RKO (cell line): ENCODE measurements at places on chromosomes 7 and 10.

- peak; percentile 65 for DNase-seq
Measured at GRCh38 chr7:23938937-23939552, 229.0 kb downstream of the STK31 start.

GRCh38 chr10:123551259-123551658 is 114.9 kb upstream of the GPR26 start:
- DNase-seq, result no peak

DNA sequence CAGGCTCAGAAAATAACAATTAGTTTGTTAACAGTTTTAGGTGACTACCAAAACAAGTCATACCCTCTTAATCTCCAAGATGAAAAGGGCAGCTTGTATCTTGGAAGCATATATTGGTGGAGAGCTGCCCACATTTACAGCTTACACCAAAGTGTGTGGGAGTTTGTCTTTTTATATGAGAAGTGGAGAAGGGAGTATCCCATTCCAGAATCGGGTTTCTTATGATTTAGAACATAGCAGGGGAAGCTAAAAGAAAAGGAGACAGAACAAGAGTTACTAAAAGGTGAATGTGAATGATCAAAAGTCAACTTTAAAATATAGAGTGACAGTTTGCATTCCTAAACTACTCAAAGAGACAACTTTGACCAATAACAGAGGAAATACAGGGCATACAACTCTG is 338.6 kb upstream of the VWC2 start:
- DNase-seq, result no peak

GRCh38 chr10:129848696-129849451 is 115.2 kb downstream of the EBF3 start:
- no peak for DNase-seq

DNA sequence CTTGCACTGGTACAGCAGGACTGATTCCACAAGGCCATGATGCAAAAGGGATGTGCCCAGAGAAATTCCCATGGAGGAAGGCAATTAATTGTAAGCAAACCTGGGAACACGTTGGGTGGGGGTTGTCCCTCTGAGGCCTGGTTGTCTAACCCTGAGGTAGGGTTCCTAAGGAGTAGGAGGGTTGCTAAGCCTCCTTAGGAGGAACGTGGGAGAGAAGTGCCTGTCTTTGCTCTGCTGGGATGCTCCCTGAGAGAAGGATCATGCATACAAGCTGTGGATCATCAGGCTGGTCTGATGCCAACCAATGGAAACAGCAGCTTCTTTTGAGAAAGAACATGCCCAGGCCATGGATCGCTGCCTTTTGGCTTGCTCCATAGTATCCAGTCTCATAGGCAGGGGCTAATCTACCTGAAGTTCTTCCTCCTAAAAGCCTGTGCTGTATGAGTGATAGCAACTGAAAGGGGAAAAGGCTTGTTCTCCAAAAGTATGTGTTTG is 203.7 kb upstream of the NPVF start:
- no peak for DNase-seq

DNA sequence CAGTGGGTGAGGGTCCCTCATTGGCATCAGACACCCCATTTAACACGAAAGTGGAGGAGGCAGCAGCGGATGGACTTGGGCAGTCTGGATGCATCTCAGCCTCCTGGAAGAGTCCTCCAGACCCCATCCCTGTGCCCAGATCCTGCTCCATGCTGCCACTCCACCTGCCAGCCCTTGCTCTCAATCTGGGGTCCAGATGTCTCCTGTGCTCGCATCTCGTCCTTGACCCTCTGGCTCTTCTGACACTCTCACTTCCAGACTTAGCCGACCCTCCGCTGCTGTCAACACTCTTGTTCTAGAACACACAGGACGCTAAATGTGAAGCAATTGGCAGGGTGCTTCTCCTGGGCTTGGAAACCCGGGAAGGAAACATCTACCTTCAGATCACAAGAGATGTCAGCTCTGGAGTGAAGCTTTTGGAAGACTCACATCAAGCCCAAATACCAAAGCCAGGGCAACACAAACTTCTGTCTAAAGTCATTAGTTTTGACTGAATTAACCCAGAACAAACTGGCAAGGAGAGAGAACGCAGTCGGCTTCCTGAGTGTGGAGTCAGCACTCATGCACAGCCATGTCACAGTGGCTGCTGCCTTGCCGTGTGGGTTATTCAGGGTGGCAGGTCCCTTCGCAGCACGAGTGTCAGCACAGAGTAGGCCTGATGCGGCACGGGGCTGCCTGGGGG is 379.1 kb downstream of the TCERG1L start:
- DNase-seq, result no peak

DNA sequence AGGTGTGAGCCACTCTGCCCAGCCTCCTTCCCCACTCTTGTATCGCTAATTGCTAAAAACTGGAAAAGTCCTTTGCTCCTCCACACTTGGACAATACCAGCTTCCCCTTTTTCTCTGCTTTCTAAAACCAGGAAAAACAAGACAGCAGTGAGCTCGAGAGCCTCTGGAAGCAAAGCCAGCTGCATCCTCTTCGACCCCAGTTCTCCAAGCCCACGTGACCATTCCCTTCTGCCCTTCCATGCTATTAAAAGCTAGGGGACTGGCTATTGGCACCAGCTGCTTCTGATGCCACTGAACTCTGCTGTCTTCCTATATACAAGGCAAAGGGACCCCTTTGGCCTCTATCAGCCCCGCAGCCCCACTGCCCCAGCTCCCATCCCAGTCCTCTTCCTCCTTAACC is 92.2 kb downstream of the SPDYE5 start:
- no peak for DNase-seq

GRCh38 chr7:27249724-27250556 is 7.3 kb downstream of the EVX1 start:
- no peak for DNase-seq

DNA sequence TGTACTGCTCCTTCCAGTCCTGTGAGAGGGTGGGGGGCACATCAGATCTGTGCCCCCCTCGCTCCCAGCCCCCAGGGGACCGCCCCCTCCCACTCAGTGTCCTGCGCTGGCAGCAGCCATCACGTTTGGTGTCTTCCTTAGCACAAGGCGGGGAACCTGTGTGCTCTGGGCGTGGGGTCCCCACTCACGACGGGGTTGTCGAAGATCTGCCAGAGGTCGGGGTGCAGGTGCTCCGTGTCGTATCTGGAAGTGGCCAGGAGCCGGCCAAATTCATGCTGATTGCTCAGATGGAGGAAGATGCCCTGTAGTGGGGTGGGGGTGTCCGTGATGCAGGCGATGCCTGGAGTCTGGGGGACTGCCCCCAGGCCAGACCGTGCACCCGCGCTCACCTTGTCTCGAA is 7.2 kb downstream of the PLOD3 start:
- DNase-seq, result no peak

DNA sequence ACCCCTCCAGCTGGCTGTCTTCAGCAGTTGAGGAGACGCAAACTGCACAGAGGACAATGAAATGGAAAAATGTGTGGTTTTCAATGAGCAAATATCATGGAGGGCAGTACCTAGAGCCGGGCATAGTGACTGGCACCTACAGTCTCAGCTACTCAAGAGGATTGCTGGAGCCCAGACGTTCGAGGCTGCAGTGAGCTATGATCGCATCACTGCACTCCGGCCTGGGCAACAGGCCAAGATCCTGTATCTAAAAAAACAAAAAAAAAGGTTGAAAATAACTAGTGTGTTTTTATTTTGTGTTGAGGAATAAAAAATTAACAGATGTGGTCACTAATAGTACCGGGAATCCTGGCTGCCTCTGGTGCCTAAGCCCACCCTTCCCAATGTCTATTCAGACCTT is 345.5 kb downstream of the GALNT17 start:
- DNase-seq, result no peak

DNA sequence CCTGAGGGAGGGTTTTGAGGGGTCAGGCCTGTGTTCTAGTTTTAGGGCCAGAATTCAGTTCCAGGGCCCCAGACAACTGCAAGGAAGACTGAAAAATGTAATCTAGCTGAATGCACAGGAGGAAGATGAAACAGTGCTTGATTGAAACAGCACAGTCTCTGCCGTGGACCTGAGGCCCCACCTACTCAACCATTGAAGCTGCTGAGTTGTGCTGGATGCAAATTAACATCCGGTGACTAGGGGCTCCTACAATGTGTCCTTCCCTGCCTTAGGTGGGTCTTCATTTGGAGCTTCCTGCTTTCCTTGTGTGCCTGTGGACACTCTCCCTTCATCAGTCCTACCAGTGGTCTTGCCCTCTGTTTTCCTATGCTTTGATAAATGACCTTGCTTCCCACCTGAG is 5.7 kb downstream of the GLRX3 start:
- DNase-seq, result no peak

- DNase-seq, result no peak
Measured at GRCh38 chr7:3446786-3447185, 145.7 kb downstream of the SDK1 start.

DNA sequence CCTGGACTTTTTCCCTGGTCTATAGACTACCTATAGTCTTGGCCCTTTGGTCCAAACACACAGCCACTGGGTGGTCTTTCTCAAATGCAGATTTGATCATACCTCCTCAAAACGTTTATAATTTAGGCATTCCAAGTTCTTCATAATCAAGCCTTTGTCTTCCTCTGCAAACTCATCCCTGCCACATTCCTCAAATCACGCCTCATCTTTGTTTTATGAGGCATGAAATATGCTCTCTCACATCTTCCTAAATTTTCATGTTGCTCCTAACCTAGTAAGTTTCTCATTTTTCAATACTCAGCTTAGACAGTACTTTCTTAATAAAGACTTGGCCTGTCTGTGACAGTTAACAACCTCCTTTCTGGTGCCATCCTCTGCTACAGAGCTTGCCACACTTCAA is 10.9 kb upstream of the HERC4 start:
- no peak for DNase-seq

GRCh38 chr7:11221984-11222383 is 248.3 kb downstream of the PHF14 start:
- DNase-seq, result no peak

- no peak for DNase-seq
Measured at GRCh38 chr10:127702271-127702670, 34.7 kb upstream of the FOXI2 start.

- no peak for DNase-seq
Measured at GRCh38 chr10:129191797-129192196, 275.2 kb upstream of the MGMT start.

- DNase-seq, result no peak
Measured at GRCh38 chr10:72083790-72084459, 4.4 kb downstream of the SPOCK2 start.

- DNase-seq, result peak; percentile 95
Measured at GRCh38 chr7:108246227-108246837, 116.2 kb upstream of the LAMB4 start.

DNA sequence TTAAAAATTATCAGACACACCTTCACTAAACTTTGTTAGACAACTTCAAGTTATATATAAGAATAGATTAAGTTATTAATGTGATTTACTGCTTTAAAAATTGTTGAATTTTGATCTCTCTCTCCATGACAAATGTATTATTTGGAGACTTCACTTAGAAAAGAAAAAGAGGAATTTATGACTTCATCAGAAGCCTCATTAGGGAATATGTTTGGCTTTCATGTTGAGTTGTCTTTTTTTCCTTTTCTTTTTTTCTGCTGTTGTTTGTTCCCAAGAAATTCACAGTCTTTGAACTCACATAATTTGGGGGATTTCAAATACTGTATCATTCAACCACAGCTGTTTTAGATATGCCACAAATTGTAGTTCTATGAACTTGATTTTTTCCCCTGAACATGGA is 149.5 kb downstream of the PPP1R9A start:
- DNase-seq, result no peak

- DNase-seq, result peak; percentile 30
Measured at GRCh38 chr7:96238976-96239766, 82.7 kb downstream of the SLC25A13 start.

GRCh38 chr7:1823376-1824150 is 153.5 kb downstream of the ELFN1 start:
- no peak for DNase-seq

DNA sequence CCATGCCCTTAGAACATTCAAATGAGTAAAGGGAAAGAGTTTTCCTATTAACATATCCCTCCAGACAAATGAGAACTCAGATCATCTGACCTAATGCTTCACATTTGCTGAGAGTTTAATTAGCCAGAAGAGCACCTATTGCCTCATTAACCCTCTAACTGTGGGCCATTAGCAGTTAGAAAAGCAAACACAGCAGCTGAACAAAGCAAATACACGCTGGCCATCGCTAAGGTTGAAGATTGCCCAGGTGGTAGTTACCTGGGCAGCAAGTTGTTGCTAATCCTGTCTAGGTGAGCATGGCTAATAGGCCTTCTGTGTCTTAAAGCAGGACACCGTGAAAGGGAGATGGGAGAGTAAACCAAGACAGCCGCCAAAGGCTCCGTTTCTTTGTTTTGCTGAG is 49.9 kb upstream of the UCN3 start:
- DNase-seq, result no peak

GRCh38 chr10:70985824-70986622 is 97.7 kb upstream of the PCBD1 start:
- no peak for DNase-seq

- DNase-seq, result no peak
Measured at GRCh38 chr10:80519936-80520650, 17.6 kb upstream of the SH2D4B start.

DNA sequence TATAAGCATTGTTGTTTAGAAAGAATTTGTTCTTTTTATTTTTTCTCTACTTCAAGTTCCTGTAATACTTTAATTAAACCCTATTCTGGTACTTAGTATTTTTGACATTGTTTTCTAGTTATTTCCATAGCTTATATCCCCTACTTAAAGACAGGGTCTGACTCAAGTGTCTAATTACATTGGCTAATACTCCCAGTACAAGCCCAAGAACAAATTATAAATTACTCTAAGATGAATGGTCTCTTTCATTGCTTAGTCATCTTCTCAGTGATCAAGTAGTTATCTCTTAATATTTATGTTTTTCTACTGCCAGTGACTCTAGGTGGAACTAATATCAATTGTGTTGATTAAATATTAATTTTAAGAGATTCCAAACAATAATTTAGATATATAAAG is 21.6 kb downstream of the AHR start:
- no peak for DNase-seq

DNA sequence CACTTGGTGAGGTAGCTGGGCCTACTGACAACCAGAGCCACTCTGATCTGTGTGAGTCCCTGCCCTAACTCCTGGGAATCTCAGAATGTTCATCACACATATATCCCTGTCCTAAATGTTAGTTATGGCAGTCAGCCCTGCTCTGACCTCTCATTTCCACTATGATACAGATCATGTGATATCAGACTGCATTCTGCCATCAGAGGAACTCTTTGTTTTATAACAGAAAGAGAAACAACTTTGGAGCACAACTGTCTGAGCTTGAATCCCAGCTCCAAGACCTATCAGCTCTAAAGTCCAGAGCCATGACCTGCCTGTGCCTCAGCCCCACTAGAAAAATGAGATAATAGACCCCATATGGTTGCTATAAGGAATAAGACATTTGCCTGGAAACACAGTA is 54.6 kb upstream of the ABCB4 start:
- no peak for DNase-seq
